Stimulated activated CD8-positive, alpha-beta memory T cell treated with anti-CD3 and anti-CD28 coated beads, Interleukin-4, amount 100 ng/mL, for 1 hour (primary cell): ENCODE measurements at places on chromosomes 11 and 22.

DNA sequence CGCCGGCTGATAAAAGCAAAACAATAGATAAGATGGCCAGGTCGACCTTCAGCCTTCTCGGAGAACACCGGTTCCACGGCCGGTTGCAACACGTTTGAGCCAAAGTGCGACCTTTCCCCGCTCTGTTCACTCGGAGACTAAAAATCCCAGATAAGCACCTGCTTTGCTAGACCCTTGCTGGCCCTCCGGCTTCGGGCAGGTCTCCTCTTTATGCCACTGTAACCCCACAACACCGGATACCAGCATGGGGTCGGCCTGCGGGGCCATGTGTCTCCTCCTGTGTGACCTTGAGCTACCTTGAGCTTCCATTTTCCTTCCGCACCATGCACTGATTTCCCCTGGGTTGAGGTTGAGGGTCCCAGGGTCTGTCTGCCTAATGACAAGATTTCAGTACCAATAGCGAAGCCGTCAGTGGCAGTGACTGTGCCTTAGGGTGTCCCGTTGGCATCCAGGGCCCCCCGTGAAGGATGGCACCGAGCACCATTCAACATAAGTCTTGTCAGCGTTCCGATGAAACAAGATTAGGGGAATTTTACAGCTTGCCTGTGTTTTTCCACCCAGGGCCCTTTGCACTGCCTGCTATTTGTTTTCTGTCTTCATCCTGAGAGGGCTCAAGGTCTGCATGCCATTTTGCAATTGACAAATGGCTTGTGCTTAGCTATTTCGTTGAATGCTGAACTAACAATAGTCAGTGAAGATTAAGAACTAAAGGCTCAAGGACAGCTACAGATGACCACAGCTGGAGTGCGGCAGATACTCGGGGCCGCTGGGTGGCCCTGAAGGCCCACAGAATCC, 118.6 kb downstream of the KCNQ1 start:
- DNase-seq, result no peak

DNA sequence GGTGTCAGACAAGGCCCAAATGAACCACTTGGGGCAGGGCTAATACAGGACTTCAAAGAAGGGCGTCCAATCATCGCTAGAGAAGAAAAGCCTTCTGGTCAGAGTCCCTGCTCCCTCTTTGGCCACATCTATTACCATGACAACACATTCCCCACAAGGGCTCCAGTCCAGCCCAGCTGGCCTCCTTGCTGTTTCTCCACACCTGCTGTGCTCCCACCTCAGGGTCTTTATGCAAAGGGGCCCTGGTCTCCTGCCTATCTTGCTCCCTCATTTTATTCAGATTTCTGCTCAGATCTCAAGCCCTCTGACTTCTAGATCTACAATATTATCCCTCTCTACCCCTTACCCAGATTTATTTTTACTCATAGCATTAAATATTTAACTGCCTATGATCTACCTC, 58.0 kb upstream of the KIRREL3 start:
- DNase-seq, result no peak

DNA sequence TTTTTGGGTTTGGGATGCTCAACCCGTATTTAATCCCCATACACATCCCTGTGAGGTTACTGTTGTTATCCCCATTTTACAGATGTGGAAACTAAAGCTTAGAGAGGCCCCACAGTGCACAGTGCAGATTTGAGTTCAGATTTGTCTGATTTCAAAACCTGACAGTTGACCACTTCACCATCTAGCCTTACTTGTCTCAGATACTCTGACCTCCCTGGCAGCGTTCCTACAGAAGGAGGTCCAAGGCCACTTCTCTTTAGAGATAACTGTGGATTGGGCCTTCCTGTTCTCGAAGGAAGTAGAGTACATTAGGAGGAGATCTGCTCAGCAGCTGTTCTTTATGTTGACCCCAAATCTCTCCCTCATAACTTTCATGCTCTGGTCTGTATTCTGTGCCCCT, 46.7 kb upstream of the CTTN start:
- DNase-seq, result no peak

DNA sequence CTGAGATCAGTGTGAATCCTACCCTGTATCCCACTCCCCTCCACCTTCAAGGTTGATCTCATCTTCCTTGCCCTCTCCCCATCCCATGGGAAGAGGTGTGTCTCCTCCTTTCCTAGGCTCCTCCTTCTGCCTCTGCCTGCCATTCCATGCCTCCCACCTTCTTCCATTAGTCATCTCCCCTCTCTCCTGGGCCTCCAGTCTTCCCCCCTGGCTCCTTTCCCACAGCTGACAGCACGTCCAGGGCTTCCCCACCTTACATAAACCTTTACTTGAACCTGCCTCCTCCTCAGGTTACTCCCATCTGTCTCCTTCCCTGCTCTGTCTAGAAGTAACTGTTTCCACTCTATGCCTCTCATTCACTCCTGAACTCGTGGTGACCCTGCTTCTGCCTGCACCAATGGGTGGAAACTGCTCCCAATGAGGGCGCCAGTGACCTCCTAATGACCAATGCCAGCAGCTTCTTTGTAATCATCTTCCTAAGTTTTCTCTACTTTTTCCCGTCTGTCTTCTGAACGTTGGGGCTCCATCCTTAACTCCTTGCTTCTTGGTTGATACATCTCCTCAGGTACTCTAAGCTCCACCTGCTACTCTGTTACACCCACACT, 266.9 kb upstream of the NARS2 start:
- DNase-seq, result no peak

GRCh38 chr11:78189851-78190250, 1.1 kb downstream of the USP35 start:
- DNase-seq, result no peak

GRCh38 chr11:32154275-32154674, 63.4 kb downstream of the RCN1 start:
- no peak for DNase-seq
